ENCODE measurements at places on chromosomes 12 and 14.
A peak's percentile ranks its signal among the peaks of the same experiment; 100 is the strongest.

GRCh38 chr14:77123381-77124325, 17.9 kb downstream of the ZDHHC22 start:
- no peak for DNase-seq

GRCh38 chr12:105819549-105819948, 319.2 kb downstream of the NUAK1 start:
- no peak for DNase-seq

DNA sequence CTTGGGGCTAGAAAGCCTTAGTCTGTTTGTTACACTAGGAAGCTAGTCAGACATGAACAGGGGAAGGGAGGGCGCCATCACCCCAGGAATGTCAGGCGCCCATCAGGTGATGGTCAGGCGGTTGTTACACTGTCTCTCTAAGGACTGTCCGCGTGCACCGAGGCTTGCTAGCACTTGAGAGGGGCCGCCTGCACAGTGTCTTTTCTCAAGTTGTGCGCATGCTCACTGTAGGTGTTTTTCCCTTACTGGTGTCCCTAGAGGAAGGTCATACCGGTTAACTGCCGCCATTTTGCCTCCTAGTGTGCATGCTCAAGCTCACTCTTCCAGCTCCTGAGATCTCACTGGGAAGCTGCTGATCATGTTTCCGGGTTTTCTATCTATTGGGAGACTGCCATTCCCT, 855.0 kb upstream of the TMEM132C start:
- DNase-seq: no peak

- no peak for DNase-seq
Measured at GRCh38 chr14:51479584-51480325, 172.0 kb upstream of the FRMD6 start.

- DNase-seq: no peak
Measured at GRCh38 chr12:123105211-123105826, 45.6 kb downstream of the PITPNM2 start.

DNA sequence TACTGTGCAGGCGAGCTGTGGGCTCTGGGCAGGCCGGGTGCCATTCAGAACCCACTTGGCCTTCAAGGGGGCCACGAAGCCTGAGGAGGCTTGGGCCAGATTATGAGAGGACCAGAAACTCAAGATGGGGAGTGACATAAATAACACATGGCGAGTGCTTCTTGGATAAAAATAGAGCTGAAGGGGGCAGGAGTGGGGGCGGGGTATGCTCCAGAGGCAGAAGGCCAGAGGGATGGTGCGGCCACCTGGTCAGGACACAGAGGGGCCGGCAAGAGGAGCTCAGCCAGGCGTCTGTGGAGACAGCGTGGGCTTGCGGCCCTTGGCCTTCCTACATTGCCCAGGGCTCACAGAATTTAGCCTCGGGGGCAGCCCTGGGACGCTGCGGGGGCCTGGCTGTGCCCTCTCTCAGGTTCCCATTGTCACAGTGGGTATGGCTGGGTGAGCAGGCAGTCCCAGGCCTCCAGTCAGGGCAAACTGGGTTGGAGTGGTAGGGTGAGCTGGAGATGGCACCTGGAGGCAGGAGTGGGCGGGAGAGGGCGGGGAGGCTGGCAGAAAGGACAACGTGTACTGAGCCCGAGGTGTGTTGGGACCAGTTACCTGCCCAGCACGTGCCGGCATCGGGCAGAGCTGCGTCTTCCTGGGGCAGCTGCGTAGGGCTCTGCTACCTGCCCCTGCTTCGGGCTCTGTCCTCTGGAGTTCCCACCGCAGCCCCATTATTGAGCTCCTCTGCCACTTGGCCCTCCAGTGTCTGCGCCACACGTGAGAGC, 7.4 kb upstream of the SLC25A29 start:
- DNase-seq: no peak

DNA sequence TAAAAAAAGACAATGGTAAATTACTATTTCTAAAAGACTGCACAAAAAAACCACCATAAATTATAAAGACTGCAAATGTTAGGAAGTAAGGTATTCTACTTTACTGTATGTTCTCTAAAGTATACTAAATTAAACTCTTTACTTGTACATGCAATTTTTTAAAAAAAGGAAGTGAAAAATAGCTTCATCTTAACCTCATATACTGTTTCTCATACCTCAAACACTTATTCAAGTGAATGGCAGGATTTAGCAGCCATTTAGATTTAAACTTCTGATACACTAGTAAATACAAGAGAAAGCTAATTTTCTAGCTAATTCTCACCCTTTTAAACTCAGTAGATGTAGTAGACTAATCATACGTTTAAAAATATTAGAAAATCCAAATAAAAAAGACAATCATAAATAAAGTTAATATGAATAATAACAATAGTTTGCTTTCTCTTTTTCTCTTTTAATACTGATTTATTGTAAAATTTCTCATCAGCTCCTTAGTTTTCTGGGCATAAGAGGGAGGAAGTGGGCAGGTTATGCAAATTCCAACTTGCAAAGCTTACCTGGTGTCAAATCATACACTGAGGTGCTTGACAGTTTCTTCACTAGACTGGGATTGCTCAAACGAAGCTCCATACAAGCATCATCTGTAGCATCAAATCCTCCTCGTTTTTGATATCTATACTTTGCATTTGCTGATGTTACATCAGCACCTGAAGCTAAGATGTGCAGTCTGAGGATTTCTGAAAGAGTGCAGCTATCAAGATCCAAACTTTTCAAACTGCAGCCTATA, 71.0 kb upstream of the CFL2 start:
- DNase-seq: no peak

- DNase-seq: no peak
Measured at GRCh38 chr12:79183926-79184325, 319.4 kb downstream of the SYT1 start.

GRCh38 chr14:103127861-103128598, 4.8 kb downstream of the TNFAIP2 start:
- DNase-seq: no peak

DNA sequence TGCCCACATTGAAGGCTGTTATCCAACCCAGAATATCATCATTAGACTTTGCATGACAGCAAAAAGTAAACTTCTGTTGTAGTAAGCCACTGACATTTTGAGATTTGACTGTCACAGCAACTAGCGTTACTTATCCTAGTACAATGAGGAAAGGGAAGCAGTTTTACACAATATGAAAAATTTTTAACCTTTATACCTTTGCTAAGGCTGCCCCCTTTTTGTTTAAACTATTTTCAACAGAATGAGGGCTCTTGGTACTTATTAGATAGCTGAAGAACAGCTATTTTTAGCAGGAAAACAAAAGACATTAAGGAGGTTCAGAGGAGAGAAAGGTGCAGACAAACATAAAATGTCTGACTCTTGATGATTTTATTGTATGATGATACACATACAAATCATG, 23.4 kb upstream of the TMX1 start:
- no peak for DNase-seq

DNA sequence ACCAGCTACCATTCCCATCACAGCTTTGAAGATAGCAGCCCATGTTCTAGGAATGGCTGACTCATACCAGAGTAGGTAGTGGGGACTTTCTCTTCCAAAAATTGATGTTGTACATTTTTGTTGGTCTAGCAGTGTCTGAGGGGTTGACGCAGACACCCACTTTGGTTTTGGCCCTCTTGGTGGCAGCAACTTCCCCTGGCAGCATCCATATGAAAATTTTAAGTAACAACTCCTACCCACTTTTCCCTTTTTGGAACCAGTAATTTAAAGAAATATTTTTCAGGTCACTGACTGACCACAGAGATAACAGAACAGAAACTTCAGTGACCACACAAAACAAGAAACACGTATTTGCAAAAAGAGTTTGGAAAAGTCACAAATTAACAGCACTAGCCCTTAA, 162.0 kb upstream of the TMCC3 start:
- no peak for DNase-seq

GRCh38 chr14:55914771-55915170, 203.4 kb upstream of the PELI2 start:
- DNase-seq: no peak

DNA sequence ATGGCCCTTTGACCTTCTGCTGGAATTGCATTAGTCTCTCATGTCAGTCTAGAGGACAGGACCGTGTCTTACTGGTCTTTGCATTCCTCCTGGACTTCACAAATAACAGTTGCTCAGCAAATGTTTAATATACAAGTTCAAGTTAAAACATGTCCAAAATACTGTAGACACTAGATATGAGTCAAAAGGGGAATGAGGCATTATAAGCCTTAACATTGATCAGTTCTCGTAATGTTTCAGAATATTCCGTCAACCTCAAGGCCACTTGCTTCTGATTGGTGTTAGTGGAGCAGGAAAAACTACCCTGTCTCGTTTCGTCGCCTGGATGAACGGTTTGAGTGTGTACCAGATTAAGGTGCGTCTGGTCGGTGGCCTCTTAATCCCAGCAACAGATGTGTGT, 59.9 kb downstream of the HSP90AA1 start:
- DNase-seq: no peak

- DNase-seq: no peak
Measured at GRCh38 chr12:80056232-80056631, 43.1 kb upstream of the OTOGL start.

- no peak for DNase-seq
Measured at GRCh38 chr14:59214702-59215302, 26.3 kb downstream of the DAAM1 start.

DNA sequence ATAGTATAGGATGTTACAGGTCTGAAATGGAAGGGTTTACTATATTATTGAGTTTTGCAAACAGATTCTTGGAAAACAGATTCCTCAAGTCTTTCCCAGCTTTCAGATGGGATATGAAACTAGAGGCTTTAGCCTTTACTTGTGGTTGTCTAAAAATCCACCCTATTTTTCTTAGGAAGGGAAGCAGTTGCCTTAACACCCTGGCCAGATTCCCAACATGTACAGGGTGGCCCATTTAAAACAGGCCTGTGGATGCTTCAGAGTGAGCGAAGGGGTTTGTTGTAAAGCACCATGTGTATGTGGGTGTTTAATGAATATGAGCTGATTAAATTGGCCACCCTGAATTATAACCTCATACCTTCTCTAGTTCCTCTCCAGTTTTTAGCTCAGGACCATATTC, 415.9 kb downstream of the ZFP36L1 start:
- DNase-seq: no peak

DNA sequence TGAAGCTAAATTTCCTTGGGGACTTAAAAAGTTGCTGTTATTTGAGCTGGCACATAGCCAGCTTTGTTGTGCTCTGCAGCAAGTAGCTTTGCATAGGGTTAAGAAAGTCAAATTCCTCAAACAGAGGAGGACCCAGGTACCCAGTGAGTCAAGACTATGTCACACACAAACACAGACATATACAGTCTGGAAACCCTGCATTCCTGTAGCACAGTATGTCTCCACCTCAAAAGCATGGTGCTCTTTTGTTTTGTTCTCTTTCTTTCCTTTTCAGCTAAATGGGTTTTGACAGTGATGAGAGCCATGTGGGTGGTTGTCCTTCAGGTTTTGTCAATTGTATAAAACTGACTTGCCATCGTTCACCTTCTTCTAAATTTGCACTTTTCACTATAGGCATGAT, 179.6 kb upstream of the DIO2 start:
- no peak for DNase-seq

GRCh38 chr14:24692382-24693352, 58.7 kb upstream of the GZMB start:
- peak; percentile 29 for DNase-seq

DNA sequence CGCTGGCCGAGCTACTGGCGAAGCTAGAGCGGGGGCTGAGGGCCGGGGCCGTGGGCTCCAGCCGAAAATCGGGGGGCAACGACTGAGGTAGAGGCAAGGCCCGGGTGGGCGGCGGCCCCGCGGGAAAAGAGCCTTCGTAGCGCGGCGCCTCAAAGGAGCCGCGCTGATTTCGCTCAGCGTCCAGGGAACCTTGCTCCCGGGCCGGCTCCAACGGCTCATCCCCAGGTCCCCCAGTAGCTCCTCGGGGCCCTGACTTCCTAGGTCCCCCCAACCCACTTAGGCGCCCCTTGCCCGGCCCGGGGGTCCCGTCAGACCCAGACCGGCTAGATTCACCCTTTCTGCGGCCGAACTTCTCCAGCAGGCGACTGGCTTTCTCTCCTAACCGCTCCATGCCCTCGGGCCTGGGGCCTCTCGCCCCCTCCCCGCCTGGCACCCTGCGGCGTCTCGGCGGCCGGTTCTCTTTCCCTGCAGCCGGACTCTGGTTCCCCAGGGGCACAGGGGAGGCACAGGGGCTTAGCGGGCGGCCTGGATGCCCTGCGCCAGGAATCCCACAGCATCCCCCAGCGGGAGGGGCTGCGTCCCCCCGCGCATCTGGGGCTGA, 375 bp downstream of the AJUBA start:
- DNase-seq: no peak

DNA sequence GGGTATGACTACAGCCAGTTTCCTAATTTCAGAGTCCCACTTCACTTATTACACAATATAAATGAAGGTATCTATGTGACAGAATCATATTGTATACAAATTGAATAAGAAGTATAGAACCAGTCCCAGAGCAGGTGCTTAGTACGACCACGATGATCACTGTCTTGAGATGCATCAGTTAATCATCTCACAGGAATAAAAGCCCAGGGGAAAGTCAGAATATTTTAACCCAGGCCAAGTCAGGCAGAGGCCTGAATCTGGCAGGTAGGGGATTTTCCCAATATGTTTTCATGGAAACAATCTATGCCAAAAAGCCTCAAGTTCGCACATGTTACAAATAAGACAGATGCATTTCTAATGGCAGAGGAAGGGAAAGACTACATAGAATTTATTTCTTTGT, 758.4 kb downstream of the BCL11B start:
- DNase-seq: no peak

GRCh38 chr14:98501836-98502235, 770.2 kb downstream of the BCL11B start:
- no peak for DNase-seq

- DNase-seq: no peak
Measured at GRCh38 chr14:48723841-48724495, 862.2 kb downstream of the RPS29 start.

- no peak for DNase-seq
Measured at GRCh38 chr12:6539314-6539682, 5.0 kb downstream of the GAPDH start.

- no peak for DNase-seq
Measured at GRCh38 chr14:58947156-58947555, 241.3 kb upstream of the DAAM1 start.

GRCh38 chr12:124764870-124765580, 98.6 kb downstream of the SCARB1 start:
- DNase-seq: no peak

GRCh38 chr12:48862760-48863159, 2.9 kb downstream of the RND1 start:
- no peak for DNase-seq

DNA sequence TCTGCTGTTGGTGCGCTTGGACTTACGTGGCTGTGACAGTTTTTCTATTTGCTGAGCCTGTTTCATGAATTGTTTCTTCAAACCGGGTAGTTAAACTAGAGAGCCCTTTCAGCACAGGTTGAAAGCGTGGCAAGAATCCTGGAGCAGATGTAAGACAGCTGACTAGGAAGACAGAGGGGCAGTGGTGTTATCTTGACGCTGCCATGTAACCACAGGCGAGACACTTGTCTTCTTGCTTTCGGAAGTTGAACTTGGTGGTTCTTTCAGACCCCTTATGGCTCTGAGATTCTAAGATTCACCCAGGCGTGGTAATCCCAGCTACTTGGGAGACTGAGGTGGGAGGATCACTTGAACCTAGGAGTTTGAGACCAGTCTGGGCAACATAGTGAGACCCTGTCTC, 4.3 kb downstream of the EMP1 start:
- DNase-seq: no peak

Data from stimulated activated CD8-positive, alpha-beta memory T cell treated with anti-CD3 and anti-CD28 coated beads, Interleukin-2, amount 100 ng/mL, for 1 hour (primary cell).